ENCODE measurements at places on chromosomes 1 and 21. TPM values are rescaled to one million over a fixed set of nuclear protein-coding genes. Genes with fewer than 3 reads are reported as not detected.

Gene PLA2G2F
- total RNA-seq, result not detected

Gene PADI1
- total RNA-seq, result 0.86 TPM

Gene PHTF1
- total RNA-seq, result 12.0 TPM

Gene TDRD10
- total RNA-seq, result not detected

Gene PROX1
- total RNA-seq, result 0.18 TPM

Gene LAPTM5
- total RNA-seq, result 0.16 TPM

Gene FCAMR
- not detected for total RNA-seq

Gene DENND2D
- 1.6 TPM for total RNA-seq

Gene TENT5C
- total RNA-seq, result 0.07 TPM

Gene SERPINC1
- not detected for total RNA-seq

Gene GPR52
- total RNA-seq, result not detected

Gene C1orf226
- 0.91 TPM for total RNA-seq

Gene HTR6
- 0.18 TPM for total RNA-seq

Gene DNTTIP2
- total RNA-seq, result 35.9 TPM

Gene PUSL1
- total RNA-seq, result 23.7 TPM

Gene UBE2U
- not detected for total RNA-seq

Gene GPR61
- total RNA-seq, result not detected

Gene LPAR3
- total RNA-seq, result 0.23 TPM

Gene TCHHL1
- not detected for total RNA-seq
